ENCODE measurements at places on chromosomes 5 and 9.

- DNase-seq, result no peak
Observed at GRCh38 chr5:139025651-139026050, 150.5 kb upstream of the LRRTM2 start.

- DNase-seq, result no peak
Observed at GRCh38 chr5:175489693-175490443, 11.5 kb downstream of the SFXN1 start.

DNA sequence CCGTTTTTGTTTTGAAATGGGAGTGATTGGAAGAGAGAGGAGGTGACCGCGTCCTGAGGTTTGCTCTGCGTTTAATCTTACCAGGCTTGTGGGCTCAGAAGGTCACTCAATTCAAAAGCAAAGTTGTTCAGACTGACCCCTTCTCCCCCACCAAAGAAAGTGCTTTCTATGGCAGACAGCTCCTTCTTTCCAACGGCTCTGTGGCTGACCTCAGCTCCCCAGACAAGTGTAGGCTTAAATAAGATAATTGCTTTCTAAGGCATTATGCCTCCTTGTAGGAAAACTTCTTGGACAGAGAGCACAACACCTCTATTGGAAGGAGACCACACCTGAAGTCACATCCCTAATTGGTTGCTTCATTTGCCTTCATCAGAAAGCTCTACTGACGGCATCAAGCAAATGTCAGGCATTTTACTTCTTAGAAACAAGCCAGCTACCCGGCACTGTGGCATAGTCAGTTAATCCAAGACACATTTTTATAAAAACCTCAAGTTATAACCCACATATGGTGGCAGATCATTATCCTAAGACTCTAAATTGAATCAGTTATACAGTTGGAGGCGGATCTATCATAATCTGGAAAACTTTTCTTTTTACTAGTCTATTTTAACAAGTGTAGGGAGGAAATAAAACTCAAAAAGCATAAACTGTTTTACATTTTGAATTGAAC is 94.9 kb downstream of the TMEM174 start:
- no peak for DNase-seq

- no peak for DNase-seq
Observed at GRCh38 chr5:169288066-169288930, 12.6 kb downstream of the SLIT3 start.

- no peak for DNase-seq
Observed at GRCh38 chr9:35690294-35690613, 529 bp upstream of the TPM2 start.

DNA sequence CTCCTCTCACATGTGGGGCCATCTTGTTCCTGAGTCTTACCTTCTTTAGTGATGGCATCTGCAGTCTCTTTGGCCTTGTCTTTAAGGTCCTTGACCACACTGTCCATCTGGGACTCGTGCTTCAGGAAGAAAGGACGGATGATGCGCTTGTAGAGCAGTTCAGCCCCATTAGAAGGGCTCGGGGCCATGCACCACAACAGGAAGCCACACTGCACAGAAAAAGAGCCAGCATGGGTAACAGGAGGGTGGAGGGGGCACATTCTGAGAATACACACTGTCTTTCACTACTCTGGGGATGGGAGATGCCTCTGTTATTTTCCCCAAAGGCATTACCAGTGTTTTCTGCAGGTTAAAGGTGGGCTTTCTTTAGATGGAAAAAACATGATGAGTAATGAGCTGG is 25.9 kb downstream of the SRP19 start:
- DNase-seq, result no peak

DNA sequence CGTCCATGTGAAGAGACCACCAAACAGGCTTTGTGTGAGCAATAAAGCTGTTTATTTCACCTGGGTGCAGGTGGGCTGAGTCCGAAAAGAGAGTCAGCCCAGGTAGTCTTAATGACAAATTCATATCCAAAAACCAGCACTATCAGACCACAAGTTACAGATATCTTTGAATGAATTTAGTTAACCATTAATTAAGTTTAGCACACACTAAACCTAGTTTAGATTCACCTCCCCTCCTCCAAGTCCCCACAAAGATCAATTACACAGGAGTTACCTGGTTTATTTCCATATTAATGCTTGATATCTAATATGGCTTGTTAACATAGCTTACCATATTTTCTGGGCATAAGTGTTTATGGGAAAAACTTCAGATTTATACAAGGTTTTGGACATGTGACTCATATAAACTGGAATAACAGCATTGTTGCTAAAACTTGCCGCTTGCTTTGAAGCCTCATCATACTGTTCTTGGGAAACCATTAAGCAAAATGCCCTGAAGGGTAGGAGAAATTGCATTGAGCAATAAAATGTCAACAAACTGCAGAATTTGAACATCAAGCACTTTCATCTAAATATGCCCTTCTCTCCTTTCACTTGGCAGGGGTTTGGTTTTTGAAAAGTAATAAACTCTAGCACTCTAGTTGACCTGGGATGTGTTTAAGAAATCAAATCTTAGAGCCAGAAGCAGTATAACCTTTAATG is 166.9 kb downstream of the SNCAIP start:
- DNase-seq, result no peak

GRCh38 chr5:90601468-90601867 is 42.9 kb downstream of the ADGRV1 start:
- DNase-seq, result no peak

- no peak for DNase-seq
Observed at GRCh38 chr5:95861221-95861863, 38.8 kb upstream of the GLRX start.

DNA sequence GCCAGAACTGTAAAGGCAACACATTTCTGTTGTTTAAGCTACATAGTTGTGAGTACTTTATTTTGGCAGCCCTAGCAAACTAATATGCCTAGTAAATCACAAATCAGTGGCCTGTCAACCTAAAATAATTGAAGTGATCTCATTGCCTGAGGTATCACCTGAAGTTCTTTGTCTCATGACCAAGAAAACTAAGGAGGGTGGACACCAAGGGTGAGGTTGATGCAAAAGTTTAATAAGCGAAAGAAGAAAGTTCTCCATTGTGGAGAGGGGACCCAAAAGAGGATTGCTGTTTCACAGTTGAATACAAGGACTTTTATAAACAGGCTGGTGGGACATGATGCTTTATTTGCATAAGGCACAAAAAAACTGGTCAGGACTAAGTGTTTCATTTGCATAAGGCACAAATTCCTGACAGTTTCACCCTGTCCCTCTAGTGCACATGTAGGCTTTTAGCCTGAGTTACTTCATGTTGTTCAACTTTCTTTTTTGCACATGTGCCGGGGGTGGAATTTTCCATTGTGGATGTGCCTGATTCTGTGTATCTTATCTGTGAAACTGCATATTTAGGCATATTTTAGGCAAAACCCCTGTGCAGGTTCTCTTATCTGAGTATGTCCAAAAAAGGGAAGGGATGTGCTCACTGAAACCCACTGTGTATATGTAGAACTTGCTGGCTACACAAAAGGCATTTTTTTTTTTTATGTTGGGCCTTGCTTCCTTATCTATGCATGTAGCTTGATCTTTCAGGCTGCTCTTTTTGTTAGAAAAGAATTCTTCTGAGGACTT is 108.6 kb upstream of the RAI14 start:
- no peak for DNase-seq

GRCh38 chr5:96517295-96517694 is 84.2 kb upstream of the PCSK1 start:
- DNase-seq, result no peak

GRCh38 chr5:176527246-176528222 is 9.7 kb downstream of the RNF44 start:
- DNase-seq, result no peak

GRCh38 chr9:99451112-99451606 is 229.1 kb downstream of the SEC61B start:
- DNase-seq, result no peak

GRCh38 chr5:170235876-170236864 is 3.4 kb downstream of the C5orf58 start:
- no peak for DNase-seq

GRCh38 chr5:33855396-33855795 is 36.4 kb downstream of the ADAMTS12 start:
- no peak for DNase-seq

GRCh38 chr5:54663866-54664265 is 146.3 kb downstream of the SNX18 start:
- DNase-seq, result no peak

DNA sequence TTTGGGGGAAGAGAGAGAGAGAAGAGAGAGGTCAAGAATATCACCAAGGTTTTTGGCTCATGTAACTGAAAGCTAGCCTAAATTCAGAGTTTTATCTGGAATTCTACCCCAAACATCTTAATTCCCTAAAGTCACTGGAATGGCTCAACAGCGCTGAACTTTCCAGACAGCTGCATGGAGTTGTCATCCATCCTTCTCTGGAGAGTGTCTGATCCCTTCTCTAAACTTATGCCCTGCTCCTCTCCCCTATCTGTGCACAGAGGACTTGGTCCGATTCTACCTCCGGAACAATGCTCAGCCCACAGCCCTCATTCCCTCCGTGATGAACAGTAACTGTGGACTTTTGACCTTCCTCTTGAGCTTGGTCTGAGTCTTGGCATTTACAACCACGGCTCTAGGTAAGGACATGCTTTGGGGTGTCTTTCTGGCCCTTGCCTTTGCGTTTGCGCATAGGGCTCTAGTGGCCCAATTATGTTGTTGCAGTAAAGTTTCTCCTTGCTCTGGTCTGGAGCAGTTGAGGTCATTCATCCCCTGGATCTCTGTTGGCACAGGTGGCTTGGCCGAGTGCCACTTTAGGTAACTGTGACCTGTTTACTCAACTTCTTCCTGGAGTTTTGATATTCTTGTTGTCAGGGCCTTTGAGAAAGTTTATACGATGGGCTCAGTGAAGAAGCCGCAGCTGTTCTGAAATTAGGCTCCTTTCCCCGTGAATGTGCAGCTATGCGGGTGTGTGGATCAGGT is 18.3 kb upstream of the CD180 start:
- DNase-seq, result no peak

DNA sequence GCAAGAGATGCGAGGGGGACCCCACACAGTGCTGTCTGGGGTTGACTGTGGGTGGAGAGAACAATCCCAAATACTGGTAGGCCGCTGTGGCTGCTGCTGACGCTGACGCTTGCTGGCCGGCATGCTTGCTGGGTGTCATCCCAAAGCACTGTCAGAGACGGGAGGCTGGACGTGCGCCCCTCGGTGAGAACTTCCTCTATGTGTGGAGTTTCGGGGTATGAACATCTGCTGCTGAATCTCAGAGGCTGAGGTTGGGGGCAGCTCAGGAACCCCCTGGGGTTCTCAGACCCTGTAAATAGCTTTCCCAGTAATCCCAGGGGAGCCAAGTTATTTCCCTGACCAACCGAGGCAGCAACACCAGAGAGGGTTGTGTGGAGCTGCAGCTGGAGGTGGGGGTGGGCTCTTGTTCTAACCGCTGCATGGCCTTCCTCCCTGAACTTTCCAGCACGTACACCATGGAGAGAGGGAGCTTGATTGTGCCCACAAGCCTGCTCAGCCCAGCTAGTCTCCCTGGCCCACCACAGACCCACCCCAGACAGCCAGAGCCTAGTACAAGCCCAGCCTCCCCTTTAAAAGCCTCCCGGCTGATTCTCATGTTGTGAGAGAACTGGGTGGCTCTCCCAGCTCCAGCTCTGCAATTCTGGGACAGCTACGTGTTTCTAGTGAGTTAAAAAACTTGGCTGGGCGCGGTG is 21.8 kb upstream of the SLC12A7 start:
- DNase-seq, result no peak

GRCh38 chr5:113330533-113331208 is 104.1 kb downstream of the TSSK1B start:
- DNase-seq, result no peak

- no peak for DNase-seq
Observed at GRCh38 chr5:151448038-151448985, 909 bp downstream of the SLC36A1 start.

GRCh38 chr9:1005043-1005667 is 28.7 kb downstream of the DMRT3 start:
- DNase-seq, result no peak

GRCh38 chr5:56350597-56351170 is 117.6 kb upstream of the ANKRD55 start:
- no peak for DNase-seq

DNA sequence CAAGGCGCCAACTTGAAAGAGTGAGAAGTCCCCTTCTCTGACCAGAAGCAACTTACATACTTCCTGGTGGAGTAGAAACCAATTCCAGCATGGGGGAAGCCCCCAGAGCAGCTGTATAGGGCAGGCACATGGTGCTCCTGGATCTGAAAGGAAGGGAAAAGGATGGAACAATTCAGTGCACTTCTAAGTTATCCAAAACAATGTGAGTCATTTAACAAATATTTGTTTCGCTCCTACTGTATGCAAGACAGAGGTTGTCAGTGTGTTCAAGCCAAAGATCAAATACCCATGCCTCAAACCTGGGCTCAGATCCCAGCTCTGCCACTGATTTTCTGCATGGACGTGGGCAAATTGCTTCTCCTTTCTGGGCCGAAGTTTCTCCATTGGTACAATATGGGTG is 67.1 kb downstream of the LHX2 start:
- DNase-seq, result no peak

DNA sequence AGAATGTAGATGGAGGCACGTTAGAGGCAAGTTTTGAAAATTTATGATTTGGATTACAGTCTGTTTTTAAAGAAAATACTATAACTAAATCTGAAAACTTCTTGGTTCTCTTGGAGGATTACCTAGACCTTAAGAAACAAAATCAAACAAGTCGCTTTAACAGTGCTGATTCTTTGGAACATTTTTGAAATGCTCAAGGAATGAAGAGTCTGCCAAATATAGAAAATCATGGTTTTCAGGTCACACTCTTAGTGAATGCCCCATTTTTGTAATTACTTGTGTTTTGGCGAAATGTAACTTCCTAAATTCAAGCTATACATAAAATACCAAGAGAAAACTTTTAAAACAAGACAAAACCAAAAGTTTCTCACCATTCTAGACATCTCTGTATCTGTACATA is 93.2 kb downstream of the EQTN start:
- DNase-seq, result no peak

- DNase-seq, result peak; percentile 25
Observed at GRCh38 chr9:37408933-37409710, 13.4 kb upstream of the GRHPR start.

DNA sequence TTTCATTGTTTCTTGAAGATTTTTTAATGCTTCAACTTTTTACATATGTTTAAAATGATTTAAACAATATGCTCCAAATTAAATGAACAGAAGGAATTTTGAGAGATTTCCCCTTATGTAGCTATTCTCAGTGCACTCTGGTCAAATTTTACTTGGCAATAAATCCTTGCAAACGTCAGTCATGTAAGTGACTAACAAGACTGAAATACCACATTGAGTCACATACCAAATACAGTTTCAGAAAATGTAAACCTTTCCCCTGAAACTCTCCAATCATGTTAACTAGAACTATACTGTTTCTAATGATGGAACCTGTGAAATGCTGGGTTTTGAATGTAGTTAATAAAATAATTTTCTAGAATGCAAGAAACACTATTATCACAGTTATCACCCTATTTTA is 29.6 kb downstream of the SAR1B start:
- no peak for DNase-seq

Data from activated T-helper 1 cell treated with anti-CD3 and anti-CD28 coated beads, Interleukin-2, amount 50 U/mL, for 16 hours (primary cell).